ACHN (cell line): ENCODE measurements at places on chromosomes 4 and X.

DNA sequence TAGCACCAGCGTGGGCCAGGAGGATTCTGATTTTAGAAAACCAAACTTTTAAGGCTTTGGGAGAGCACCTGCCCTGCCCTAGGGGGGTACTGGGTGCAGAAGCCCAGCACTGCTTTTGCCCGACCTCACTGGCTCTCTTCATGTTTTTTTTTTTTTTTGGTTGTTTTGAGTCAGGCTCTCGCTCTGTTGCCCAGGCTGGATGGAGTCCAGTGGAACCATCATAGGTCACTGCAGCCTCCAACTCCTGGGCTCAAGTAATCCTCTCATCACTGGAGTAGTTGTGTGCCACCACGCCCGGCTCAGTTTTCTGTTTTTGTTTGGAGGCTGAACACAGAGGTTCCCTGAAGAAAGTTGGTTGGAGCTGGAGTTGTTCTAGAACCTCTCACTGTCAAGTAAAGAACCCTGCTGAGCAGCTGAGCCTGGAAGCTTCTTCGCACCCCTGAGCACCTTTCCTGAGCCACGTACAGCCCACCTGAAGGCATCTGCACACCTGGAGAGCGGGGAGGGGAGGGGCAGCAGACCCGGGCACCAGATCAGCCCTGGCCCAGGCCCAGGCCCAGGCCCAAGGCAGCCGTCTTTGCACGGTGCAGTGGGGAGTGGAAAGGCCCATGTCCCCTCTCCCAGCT is 49.5 kb downstream of the SHROOM2 start:
- DNase-seq = no peak

- no peak for DNase-seq
Measured at GRCh38 chr4:1601852-1602654, 82.1 kb downstream of the FAM53A start.

GRCh38 chr4:74223801-74224200 is 65.9 kb downstream of the MTHFD2L start:
- no peak for DNase-seq

DNA sequence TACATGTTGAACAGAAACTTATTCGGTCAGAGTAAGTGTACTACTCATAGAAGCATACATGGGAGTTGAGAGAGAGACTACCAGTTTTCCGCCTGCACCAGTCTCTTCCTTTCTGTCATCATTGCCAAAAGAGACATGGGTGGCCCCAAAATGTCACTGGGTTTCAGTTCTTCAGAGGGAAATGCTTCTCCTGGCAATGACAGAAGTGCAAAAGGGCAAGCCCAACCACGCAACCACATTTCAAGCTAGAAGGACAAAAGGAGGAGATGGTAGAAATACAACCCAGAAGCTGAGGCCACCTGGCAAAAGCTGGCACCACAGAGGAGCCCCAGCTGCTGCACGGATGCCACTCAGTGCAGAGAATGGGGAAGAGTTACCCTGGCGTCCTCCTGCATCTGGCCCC is 320.1 kb downstream of the BCOR start:
- DNase-seq = no peak

- no peak for DNase-seq
Measured at GRCh38 chr4:183164963-183165362, 65.9 kb downstream of the WWC2 start.

- no peak for DNase-seq
Measured at GRCh38 chr4:38169524-38169923, 209.3 kb downstream of the PTTG2 start.
